PC-9 (cell line): ENCODE measurements at places on chromosomes 13 and 19.

DNA sequence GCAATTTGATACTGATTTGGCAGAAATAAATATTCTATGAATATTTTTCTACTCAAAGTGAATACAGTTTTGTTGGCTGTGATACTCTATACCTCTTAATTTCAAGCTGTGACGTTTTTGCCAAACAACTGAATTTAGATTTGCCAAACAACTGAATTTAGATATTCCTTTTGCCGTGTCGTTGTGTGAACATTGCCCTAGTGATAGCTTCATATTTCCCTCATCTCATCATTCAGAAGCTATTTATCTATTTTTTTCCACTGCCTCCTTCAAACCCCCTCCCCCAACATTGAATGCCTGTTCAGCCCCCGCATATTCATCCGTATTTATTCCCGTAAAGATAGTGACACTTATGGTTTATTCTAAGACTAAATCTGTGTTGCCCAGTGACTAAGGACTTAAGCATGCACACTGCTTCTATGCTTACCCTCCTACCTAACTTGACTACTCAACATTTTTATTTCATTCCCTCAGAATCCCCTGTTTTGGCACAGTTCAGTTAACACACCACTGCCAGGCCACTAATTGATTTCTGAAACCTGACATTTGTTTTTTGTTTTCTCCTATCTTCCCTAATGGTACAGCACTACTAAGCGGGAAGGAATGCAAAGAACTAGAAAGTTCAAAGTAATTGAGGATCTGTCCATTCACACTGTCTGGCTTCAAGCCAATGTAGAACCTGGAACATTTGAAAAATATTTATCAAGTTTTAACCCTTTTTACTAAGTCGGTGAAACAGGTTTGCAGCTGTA, 2.8 kb upstream of the KLF5 start:
- H3K27me3 ChIP-seq: no peaks in the 10 kb centered on the region
- peak overlapping the region; percentile 79 for H3K27ac ChIP-seq
- peak overlapping the region; percentile 30; the same call in 1 of the 2 replicates for H3K4me3 ChIP-seq
- peaks cover 6% of the 10 kb centered on the region; the same call in 1 of the 2 replicates for H3K36me3 ChIP-seq

- H3K27me3 ChIP-seq: no peaks in the 10 kb centered on the region
- H3K27ac ChIP-seq: no peak overlapping the region
- no peaks in the 10 kb centered on the region for H3K36me3 ChIP-seq
- peak overlapping the region; percentile 89; the same call in 1 of the 2 replicates for H3K4me3 ChIP-seq
Observed at GRCh38 chr19:32676186-32676894, 692 bp downstream of the RGS9BP start.

GRCh38 chr19:38193445-38193844, 30.6 kb downstream of the DPF1 start:
- no peak for DNase-seq
- no peaks in the 10 kb centered on the region for H3K4me1 ChIP-seq
- H3K27me3 ChIP-seq: no peaks in the 10 kb centered on the region
- no peaks in the 10 kb centered on the region for H3K36me3 ChIP-seq

DNA sequence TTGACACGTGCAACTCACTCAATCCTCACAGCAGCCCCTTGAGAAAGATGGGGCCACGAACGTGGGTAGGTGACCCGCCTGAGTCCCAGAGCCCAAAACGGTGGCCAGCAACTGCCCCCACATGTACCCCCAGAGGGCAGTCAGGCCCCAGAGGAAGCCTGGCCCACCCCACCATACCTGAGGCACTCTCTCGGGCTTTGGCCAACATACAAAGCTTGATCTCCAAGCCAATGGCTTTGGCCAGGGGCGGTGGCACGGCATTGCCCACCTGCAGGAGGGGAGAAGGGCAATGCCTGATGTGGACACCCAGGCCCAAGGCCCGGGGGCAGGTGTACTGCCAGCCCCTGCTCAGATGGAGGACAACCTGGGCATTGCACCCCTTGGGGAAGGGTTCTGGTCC, 14.3 kb upstream of the EIF3G start:
- no peak overlapping the region for H3K27ac ChIP-seq
- H3K36me3 ChIP-seq: peaks cover 35% of the 10 kb centered on the region
- no peaks in the 10 kb centered on the region for H3K27me3 ChIP-seq
- no peak overlapping the region for H3K4me3 ChIP-seq
- H3K4me1 ChIP-seq: no peaks in the 10 kb centered on the region

- no peaks in the 10 kb centered on the region for H3K36me3 ChIP-seq
- no peaks in the 10 kb centered on the region for H3K27me3 ChIP-seq
- no peaks in the 10 kb centered on the region for H3K4me1 ChIP-seq
- H3K4me3 ChIP-seq: no peak overlapping the region
- DNase-seq: peak; percentile 37
- H3K27ac ChIP-seq: no peak overlapping the region
Observed at GRCh38 chr13:107124129-107124718, 556.3 kb upstream of the ARGLU1 start.

DNA sequence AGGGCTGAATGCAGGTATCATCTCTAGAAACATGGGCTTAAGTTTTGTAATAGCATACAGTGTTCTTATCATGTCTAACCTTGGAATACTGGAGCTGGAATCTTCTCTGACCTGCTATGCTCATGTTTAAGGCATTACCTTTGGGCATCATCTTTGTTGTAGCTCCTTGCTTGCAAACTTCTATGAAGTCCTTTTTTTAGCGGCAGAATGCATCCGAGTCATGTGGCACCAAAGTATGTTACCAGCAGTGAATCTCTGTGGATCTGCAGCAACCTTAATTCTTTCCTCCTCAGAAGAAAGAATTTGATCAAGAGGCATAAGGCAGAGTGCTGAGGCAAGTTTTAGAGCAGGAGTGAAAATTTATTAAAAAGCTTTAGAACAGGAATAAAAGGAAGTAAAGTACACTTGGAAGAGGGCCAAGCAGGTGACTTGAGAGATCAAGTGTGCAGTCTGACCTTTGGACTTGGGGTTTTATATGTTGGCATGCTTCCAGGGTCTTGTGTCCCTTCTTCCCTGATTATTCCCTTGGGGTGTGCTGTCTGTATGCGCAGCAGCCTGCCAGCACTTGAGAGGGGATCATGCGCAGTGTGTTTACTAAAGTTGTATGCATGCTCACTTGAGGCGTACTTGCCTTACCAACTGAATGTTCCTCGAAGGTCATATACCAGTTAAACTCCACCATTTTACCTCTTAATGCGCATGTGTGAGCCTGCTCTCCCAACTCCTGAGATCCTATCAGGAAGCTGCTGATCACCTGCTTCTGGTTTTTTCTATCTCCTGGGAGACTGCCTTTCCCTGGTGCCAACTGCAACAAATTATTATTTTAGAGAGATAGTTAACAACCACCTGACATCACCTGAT, 115.5 kb downstream of the LACC1 start:
- no peaks in the 10 kb centered on the region for H3K36me3 ChIP-seq
- peaks cover 10% of the 10 kb centered on the region; the same call in 1 of the 2 replicates for H3K4me1 ChIP-seq
- no peak for DNase-seq
- H3K4me3 ChIP-seq: no peak overlapping the region
- H3K27ac ChIP-seq: no peak overlapping the region
- H3K27me3 ChIP-seq: no peaks in the 10 kb centered on the region

- DNase-seq: no peak
- no peak overlapping the region for H3K27ac ChIP-seq
- no peaks in the 10 kb centered on the region for H3K27me3 ChIP-seq
- H3K4me3 ChIP-seq: no peak overlapping the region
- no peaks in the 10 kb centered on the region for H3K4me1 ChIP-seq
Observed at GRCh38 chr13:30053939-30054338, 203.5 kb upstream of the UBL3 start.

GRCh38 chr13:112506046-112506445, 81.9 kb downstream of the TUBGCP3 start:
- no peaks in the 10 kb centered on the region for H3K4me1 ChIP-seq
- H3K27ac ChIP-seq: no peak overlapping the region
- H3K36me3 ChIP-seq: peaks cover 4% of the 10 kb centered on the region
- DNase-seq: no peak
- H3K27me3 ChIP-seq: no peaks in the 10 kb centered on the region

DNA sequence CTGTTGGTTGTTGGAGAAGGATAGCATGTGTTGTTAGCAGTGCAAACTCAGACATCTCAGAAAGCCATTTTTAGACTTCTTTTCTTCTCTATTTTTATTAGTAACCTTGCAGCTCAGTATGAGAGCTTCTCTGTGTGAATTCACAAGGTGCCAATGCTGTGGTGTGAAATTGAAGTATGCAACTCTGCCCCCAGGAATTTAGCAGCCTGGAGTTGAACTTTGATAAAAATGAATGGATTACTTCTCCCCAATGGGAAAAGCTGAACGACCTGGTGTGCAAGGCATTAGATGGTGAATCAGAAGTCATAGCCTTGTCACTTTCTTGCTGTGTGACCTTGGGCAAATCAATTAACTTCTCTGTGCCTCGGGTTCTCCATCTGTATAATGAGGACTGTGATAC, 512.3 kb upstream of the PCDH9 start:
- H3K4me3 ChIP-seq: no peak overlapping the region
- H3K27ac ChIP-seq: no peak overlapping the region
- DNase-seq: no peak
- no peaks in the 10 kb centered on the region for H3K36me3 ChIP-seq

- no peak for DNase-seq
- no peaks in the 10 kb centered on the region for H3K4me1 ChIP-seq
- no peak overlapping the region for H3K4me3 ChIP-seq
- no peaks in the 10 kb centered on the region for H3K27me3 ChIP-seq
Observed at GRCh38 chr13:113904411-113904810, 40.5 kb upstream of the GAS6 start.

- H3K27me3 ChIP-seq: no peaks in the 10 kb centered on the region
- no peak overlapping the region for H3K27ac ChIP-seq
- no peak overlapping the region for H3K4me3 ChIP-seq
- H3K36me3 ChIP-seq: no peaks in the 10 kb centered on the region
- H3K4me1 ChIP-seq: no peaks in the 10 kb centered on the region
- no peak for DNase-seq
Observed at GRCh38 chr13:37129866-37130265, 24.4 kb upstream of the CSNK1A1L start.

DNA sequence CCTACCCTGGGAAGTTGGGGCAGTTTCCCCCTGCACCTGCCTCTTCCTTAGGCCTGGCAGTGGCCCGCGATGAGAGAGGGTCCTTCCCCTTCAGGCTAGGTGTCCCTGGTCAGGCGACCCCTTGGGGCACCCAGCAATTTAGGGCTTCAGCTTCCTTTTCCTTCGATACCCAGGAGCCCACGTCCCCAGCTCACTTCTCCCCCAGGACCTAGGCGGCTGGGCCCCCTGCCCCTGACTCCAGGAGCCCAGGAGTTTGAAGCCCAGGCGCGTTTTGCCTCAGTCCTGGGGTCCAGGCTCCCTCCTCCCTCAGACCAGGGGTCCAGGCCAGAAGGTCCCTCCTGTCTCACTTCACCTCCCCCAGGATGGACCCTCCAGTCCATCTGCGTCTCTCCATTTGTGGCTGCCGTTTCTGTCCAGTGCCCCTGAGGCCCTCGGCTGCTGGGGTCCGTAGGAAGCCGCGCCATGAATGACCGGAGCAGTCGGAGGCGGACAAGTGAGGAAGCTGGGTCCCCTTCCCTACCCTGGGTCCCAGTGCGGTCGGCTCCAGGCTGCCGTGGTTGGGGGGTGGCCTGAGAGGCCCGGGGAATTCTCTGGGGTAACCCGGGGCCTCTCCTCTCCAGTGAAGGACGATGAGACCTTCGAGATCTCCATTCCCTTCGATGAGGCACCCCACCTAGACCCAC, 714 bp downstream of the CCDC106 start:
- peaks cover 6% of the 10 kb centered on the region for H3K36me3 ChIP-seq
- no peaks in the 10 kb centered on the region for H3K27me3 ChIP-seq
- peak; percentile 4 for DNase-seq

- no peak overlapping the region for H3K27ac ChIP-seq
- no peaks in the 10 kb centered on the region for H3K36me3 ChIP-seq
- DNase-seq: no peak
- H3K4me1 ChIP-seq: 0 out of 2 replicates have a peak, but pooled peaks cover 7% of the 10 kb centered on the region
Observed at GRCh38 chr13:113765564-113765910, 6.5 kb downstream of the TMEM255B start.
